Stimulated activated CD4-positive, alpha-beta T cell treated with anti-CD3 and anti-CD28 coated beads, Interleukin-1b, Interleukin-23, amount 100 ng/mL, for 1 hour (primary cell): ENCODE measurements at places on chromosomes 7 and 10.

- no peak for DNase-seq
These were observed 146.7 kb upstream of the TMEM196 start for GRCh38 chr7:19920166-19920565.

DNA sequence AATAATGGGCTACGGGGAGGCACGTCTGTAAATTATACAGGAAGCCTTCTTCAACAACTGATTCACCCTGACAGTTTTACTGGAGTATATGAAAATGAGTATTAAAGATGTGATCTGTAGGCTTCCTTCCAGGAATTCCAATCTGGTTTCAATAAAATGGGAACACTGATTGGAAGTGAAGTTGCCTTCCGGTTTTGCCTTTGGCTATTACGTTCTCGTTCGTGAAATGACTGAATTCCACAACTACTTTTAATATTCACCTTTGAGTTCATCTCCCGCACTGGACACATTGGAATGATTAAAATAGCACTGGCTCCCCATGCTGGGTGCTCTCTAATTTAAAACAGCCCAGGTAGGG is 350.1 kb upstream of the MKI67 start:
- DNase-seq: no peak

- DNase-seq: no peak
These were observed 170.4 kb downstream of the ARID5B start for GRCh38 chr10:62071846-62072281.

- DNase-seq: no peak
These were observed 132.6 kb downstream of the GNAT3 start for GRCh38 chr7:80379034-80379982.

DNA sequence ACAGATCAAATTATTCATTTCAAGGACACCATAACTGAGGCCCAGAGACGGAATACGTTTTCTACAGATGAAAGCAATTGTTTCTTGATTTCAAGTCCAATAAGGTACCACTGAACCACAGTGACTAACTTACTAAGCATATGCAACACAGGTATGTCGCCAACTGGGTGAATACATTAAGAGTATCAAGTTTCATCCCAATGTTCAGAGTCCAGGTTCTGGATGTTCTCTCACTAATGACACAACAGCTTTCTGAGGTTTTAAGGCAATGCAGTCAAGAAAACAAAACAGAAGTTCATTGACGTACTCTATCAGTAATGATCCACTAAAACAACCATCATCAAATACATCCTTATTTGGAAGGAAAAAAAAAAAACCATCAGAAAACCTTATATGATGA is 35.8 kb downstream of the NSUN6 start:
- DNase-seq: no peak

DNA sequence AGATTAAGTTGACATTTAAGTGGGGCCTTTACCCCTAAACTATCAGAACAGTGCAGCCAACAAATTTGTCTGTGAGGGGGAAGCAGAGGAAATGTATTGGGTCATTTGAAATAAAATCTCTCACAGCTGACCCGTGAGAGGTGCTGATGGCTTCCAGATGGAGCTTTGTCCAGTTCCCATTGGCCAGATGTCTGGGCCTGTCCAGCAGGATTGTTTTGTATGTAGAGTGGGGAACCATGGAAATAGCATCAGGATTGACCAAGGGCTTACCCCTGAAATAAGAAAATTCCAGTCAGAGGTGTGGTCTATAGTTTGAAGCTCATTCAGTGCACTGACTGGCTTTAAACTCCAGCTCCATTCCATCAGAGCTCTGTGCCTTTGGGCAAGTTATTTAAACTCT is 50.6 kb downstream of the INHBA start:
- no peak for DNase-seq
